Mesenteric fat pad (tissue), 1 donor: ENCODE measurements at places on chromosomes 5 and 9. TPM values are rescaled to one million over a fixed set of nuclear protein-coding genes. Genes with fewer than 3 reads are reported as not detected.

The MZB1 gene
- total RNA-seq = 0.61 TPM

The TPRN gene
- total RNA-seq = 5.1 TPM

GRCh38 chr9:107948086-107948485, 458.5 kb upstream of the KLF4 start:
- no peak for DNase-seq

DNA sequence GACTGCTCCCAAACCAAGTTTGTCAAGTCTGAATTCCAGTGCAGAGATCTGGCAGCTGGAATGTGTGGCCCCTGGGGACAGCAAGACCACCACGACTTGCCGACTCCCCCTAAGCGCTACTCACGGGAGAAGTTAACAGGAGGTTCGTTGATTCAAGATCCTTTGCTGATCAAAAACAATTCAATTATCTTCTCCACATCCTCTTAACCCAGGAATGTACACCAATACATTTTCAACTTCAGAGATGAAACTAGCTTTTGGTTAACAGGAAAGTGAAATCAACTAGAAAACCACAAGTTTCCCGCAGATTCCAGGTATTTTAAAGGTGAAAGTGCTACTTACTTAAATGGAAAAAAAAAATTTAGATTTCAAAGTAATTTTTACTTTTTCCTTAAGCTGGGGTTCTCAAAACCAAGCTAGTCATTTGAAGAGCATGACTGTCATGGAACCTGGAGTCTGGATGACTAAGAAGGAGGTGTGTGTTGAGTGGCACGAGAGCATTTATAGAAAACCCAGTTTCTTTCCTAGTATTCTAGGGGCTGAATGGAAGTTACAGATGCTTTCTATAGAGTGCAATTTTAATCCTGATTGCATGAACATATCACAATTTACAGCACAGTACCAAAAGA, 257.5 kb upstream of the PANK3 start:
- DNase-seq = no peak

GRCh38 chr9:114958021-114958843, 27.8 kb upstream of the TNFSF8 start:
- DNase-seq = no peak

DNA sequence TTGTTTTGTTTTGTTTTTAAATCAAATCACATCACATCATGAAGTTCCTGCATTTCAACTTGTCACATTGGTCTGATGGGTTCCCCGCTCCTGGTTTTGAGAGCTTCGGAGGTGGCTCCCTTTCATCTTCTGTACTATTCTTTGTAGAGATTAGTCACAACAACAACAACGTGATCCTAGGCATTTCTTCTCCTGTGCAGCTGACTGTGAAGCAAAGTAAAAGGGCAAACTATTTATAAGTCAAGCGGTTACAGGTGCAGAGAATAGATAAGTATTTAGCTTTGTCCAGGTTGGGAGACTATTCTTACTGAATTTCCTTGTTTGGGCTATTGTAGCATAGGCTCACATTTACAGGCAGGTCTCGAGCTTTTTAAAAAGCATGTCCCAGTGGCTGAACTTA, 197.7 kb upstream of the CDKN2B start:
- DNase-seq = no peak
